ENCODE measurements at places on chromosomes 7 and 10.

DNA sequence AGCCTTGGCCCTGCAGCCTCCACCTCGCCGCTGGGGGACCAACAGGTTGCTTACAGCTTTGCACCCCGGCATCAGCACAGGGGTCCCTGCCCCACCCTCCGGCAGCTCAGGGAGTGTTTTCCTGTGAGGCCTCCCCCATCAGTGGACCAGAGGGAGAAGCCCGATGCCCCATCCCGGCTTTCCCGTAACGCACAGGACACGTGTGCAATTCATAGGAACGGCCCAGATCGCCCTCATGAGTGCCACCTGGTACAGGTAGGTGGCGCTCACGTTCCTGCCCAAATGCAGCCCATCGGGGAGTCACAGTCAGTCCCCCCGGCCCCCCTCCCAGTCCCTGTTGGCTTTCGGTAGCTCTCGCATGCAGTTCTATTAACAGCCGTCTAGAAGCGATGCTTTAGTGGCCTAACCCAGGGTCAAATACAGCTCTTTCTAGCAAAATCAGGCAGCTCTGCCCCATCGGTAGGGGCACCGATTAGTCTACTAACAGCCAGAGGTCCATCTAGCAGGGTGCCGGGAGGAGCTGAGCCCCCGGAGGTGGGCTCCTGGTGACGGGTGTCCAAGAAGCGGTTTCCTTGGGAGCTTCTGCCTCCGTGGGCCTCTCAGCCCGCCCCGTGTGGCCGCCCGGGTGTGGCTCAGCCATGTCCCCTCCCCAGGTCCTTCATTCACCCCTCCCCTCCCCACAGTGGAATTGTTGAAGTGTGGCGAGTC lies 48.4 kb upstream of the GTF2IRD1 start:
- no peak for DNase-seq

DNA sequence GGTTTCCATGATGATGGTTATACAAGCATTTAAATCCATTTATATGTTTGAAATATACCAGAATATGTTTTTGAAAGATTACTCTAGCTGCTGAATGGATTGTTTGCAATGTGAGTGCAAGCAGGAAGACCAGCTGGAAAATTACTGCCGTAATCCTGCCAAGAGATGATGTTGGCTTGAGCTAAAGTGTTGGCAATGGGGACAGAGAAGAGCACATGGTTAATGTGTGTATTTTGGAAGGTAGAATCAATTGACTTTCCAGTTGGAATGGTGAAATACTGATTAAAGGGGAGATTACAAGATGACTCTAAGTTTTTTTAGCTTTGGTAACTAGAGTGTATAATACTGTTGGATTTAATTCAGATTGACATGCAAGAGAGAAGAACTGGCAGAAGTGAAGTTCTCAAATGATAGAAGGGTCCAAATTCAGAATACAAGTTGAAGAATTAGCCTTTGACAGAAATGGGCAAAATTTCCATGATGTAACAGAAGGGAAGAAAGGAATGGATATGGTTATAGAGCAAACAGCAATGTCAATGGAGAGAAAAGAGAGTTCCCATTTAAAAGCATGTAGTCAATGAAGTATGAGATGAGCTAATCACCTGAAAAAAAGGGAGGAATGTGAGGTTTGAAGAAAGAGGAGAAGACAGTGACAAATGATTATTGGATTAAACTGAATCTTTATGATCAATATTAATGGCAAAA lies 422.0 kb downstream of the CDC14C start:
- no peak for DNase-seq

- peak; percentile 30 for DNase-seq
Measured at GRCh38 chr7:120272261-120272660, 714 bp upstream of the KCND2 start.

- no peak for DNase-seq
Measured at GRCh38 chr10:11145495-11145855, 127.8 kb downstream of the CELF2 start.

DNA sequence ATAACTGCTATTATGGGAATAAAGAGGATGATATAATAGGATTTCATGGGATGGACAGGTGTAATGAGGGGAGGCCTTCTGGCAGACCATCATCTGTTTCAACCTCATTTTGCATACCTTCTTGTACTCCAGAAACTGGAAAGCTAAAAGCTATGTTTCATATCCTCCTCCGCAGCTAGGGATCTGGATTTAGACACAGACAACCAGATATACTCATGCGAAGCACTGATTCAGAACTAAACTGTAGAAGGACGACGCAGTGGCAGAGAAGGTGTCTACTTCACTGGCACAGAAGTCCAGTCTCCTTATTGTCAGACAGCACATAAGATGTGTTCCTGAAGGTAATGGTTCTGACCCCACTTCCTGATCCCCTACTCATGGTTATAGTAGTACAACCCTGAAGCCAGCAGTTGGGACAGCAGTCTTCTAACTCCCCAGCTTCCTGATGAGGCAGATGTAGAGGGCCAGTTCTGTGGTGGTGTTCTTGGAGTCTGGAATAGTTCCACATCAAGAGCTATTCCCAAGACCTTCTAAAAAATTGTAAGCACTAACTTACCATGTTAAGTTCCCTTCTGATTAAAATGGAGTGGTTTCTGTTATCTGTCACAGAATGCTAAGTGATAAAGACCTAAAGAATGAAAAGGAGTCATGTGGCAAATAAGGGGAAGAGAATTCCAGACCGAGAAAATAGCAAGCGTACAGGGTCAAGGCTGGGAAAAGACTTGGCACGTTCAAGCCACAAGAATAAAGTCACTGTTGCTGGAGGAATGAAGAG lies 550.3 kb downstream of the GRM8 start:
- no peak for DNase-seq

GRCh38 chr10:14656052-14656730 lies 118.5 kb downstream of the FAM107B start:
- DNase-seq, result no peak

- DNase-seq, result no peak
Measured at GRCh38 chr7:49228426-49229098, 304.2 kb downstream of the CDC14C start.

DNA sequence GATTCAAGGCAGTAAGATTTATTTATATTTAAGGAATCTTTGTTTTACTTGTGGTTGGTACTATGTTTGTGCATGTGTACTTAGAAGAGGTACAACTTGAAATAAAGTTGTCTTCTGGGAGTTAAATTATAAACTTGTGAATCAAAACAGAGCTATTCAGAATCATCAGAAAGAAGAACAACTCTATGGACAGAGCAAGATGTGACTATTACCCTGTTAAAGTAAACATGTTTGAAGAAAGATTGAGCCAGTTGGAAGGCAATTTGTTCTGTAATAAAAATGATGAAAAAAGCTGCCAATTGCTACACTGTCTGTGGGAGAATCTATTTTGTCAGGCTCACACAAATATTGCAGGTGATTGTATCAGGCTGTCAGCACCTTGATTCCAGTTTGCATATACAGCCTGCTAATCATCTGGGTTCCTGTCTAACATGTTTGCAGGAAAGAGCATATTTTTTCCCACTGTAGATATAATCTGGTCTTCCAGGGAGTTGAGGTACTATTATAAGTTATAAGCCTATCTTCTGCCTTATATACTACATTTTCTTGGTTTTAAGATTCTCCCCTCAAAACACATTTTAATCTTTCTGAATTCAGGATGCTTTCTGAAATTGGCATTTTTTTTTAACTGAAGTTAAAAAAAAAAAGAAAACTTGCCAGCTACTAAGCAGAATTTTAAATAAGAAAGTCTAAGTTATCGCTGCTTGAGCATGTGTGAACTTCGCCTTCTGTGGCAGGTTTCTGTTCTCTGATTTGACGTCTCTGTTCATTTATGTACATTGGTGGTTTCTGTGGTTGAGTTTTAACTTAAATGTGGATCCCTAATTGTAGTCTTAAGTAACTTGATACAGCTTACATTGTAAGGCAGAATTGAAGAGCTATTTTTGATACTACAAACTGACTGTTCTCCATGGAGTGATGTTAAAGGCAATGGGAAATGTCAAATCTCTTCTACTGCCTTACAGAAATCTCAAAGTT lies 46.0 kb downstream of the ZNRF2 start:
- DNase-seq, result no peak

DNA sequence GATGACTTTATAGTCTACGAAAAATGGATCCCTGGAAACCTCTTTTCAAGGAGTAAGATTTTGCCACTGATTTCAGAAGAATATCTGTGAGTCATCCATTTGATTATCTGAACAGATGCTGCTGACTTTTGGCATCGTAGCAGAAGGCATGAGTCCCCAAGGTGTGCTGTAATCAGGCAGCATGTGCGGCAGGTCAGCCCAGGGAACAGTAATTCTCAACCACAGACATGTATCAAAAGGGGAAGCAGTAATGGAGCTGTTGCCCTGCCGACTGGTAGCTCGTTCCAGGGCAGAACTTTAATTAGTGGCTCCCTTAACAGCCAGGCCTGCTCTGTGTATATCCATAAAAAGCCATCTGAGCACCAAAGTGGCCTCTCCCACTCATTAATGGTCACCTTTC lies 5.7 kb upstream of the VWC2 start:
- no peak for DNase-seq

- DNase-seq, result no peak
Measured at GRCh38 chr7:24932815-24933214, 47.2 kb downstream of the OSBPL3 start.

All from SK-N-MC (cell line).